ENCODE measurements at places on chromosomes 1 and 21.

DNA sequence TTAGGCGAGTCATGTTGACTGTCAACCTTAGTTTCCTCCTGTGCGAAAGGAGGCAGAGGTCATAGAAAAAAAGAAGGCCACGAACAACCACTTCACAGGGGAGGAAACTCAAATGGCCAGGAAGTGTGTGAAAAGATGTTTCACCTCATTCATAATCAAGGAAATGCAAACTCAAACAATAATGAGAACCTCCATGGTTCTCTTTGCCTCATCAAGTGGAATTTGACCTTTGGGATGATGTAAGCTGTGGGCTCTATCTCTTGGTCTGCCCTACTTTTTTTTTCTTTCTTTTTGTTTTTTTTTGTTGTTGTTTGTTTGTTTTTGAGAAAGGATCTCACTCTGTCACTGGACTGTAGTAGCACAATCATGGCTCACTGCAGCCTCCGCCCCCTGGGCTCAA lies 55.9 kb upstream of the GRHL3 start:
- no peak for DNase-seq

DNA sequence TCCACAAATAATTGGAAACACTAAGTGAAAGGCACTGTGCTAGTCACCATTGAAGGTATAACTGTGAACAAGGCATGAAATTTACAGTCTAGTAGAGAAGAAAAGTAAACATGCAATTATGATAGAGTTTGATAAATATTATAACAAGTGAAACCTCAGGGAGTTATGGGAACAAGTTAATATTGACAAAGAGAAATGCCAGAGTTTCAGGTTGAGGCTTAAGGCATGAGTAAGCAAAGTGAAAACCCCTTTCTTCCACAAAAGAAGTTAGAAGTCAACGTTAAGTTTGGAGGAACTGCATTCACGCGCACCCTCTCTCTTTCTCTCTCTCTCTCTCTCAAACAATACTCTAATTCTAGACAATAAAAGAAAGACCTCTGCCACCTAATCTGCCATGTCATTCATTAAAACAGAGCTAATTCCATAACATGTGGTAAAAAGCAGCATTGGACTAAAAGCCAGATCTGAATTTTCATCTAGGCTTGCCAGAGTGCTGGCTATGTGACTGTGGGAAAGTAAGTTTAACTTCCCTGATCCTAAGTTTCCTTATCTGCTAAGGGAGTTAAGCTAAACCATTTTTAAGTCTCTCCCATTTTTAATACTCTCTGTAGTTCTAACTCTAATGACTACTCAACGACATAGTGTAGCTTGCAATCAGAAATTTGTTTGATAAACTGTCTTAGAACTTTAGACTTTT lies 22.0 kb downstream of the SLC44A5 start:
- no peak for DNase-seq

DNA sequence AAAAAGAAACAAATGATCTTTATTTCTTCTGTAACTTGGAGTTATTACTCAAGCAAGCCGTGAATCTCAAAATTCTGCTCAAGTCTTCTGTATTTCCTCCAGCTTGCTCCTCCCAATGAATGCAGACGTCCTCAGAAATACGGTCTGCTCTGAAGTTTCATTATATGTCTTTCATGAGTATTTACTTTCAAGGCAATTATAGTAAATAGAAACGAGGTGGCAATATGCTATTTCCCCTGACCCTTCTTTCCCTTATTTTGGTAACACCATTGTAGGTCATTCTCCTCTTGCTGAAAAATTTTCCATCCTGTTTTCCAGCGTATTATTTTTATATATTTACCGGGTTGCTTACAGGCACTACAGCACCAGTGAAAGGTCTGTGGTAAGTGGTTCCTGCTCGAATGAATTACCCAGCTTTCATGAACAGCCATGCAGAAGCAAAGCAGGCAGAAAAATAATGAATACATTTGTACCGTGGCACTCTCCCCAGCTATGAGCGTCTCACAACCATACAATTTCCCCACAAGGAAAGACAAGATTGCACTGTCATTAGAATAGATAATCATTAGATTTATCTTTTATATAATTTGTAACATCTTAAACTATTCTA lies 350.9 kb upstream of the PKN2 start:
- no peak for DNase-seq

- DNase-seq: no peak
These were observed 143.0 kb downstream of the KAZN start for GRCh38 chr1:14741532-14741931.

DNA sequence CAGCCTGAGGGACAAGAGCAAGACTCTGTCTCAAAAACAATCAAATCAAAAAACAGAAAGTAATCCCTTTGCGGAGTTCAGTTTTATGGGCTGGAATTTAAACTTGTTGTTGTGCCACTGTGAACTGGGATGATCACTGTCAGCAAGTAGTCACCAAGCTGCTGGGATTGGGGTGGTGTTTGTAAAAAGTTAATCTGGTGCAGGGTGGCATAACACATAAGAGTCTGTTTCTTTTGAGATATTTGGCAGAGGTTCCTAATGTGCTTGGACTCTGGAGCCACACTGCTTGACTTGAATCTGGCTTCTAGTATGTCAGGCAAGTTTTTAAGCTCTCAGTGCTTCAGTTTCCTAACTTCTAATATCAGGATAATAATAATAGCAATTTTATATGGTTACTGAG lies 6.6 kb downstream of the CLIC4 start:
- no peak for DNase-seq

DNA sequence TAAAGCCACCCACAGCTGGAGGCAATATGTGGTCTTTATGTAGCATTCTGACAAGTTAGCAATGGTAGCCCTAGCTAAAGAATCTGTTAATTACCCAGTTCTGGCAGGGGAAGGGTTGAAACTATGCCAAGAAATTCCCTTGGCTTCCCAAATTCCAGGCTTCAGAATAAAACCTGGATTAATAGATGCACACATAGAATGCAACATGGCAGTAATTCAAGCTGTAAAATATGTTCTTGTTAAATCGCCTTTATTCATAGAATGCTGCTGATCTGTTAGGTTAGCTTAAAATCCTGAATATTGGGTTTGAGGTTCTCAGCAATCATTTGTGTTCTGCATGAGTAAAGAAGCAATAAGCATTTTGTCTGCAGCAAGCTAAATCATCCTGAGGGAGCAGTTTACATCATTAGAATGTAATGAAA lies 80.1 kb downstream of the ZNF326 start:
- no peak for DNase-seq

GRCh38 chr1:64540265-64540791 lies 70.4 kb downstream of the CACHD1 start:
- DNase-seq: no peak

GRCh38 chr1:244409701-244410100 lies 42.0 kb downstream of the ADSS2 start:
- DNase-seq: no peak

GRCh38 chr1:114272593-114272992 lies 118.9 kb upstream of the SYT6 start:
- DNase-seq: no peak

- DNase-seq: peak; percentile 39
These were observed 642 bp downstream of the HCRTR1 start for GRCh38 chr1:31617916-31618746.

DNA sequence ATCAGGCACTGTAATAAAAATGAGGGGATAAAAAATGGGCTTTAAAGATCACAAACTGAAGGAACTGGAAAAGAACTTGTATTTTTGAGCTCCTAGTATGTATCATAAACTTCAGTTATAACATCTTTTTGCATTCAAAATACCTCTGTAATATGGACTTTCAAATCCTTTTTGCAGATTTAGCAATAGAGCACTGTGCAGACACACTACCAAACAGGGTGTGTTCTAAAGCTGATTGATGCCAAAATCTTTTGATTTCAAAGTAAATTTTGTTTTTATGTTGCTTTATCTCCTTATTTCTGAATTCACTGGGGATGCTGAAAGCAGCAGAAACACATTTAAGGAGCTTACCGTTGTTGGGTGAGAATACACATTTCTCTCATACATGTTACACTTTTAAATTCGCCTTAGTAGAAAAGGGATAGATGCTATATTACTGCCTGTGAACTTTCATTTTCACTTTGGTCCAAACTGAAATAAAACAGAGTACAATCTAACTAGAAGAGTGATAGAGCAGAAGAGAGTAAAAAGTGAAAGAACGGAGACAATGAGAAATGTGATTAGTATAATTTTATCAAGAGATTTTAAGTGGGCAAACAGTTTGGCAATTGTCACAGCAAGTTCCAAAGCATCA lies 1126.6 kb downstream of the BRINP3 start:
- DNase-seq: no peak

DNA sequence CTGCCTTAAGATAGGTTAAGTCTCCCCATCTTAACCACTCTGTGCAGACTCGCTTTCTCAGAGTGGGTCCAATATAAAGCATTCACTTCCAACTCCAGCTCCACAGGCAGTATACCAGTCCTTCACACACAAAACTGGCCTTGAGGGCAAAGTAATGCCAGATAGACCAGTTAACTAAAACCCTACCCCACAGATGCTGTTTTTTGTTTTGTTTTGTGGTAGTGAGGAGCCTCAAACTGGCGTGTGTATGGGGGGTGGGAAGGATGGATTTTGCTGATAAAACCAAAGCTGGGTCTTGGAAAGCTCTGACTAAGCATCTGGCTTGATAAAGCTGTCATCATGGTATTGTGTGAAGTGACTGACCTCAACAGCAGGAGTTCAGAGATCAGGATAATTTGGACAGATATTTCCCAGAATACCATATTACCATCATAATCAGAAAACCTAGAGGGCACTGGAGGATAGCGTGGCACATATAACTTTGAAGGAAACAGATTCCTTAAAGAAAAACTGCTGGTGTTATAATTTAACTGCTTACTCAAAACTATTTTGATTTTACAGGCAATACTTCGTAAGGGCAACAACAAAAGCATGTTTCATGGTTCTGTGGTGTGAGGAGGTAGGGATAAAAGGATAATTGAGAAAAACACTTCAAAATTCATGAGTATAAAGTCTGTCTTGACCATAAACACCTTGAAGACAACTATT lies 29.6 kb upstream of the CPLANE2 start:
- DNase-seq: no peak

DNA sequence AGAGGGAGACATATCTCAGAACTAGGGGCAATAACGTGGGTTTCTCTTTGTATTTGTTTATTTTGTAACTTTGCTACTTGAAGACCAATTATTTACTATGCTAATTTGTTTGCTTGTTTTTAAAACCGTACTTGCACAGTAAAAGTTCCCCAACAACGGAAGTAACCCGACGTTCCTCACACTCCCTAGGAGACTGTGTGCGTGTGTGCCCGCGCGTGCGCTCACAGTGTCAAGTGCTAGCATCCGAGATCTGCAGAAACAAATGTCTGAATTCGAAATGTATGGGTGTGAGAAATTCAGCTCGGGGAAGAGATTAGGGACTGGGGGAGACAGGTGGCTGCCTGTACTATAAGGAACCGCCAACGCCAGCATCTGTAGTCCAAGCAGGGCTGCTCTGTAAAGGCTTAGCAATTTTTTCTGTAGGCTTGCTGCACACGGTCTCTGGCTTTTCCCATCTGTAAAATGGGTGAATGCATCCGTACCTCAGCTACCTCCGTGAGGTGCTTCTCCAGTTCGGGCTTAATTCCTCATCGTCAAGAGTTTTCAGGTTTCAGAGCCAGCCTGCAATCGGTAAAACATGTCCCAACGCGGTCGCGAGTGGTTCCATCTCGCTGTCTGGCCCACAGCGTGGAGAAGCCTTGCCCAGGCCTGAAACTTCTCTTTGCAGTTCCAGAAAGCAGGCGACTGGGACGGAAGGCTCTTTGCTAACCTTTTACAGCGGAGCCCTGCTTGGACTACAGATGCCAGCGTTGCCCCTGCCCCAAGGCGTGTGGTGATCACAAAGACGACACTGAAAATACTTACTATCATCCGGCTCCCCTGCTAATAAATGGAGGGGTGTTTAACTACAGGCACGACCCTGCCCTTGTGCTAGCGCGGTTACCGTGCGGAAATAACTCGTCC lies 1.3 kb upstream of the OLIG2 start:
- no peak for DNase-seq

- no peak for DNase-seq
These were observed 30.0 kb downstream of the IARS2 start for GRCh38 chr1:220123889-220124288.

DNA sequence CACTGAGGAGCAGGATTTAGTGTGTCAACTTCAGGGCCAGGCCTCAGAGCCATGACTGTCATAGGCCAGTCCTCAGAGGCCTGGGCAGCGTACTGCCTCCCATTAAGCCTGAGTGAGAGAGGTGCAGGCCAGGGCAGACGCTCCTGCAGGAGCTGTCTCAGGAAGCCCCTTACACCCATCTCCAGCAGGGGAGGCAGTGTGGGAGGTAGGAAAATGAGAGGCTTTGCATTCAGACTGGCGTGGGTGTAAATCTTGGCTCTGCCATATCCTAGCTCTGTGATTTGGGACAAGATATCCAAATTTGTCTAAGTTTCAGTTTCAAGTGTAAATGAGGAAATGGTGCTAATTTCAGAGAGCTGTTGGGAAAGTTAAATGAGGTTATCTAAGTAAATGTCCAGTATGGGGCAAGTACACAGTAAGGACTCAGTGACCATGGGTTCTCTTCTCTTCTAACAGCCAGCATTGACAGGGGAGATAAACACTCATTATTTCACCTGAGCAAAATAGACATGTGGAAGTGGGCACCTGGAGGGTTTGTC lies 184.1 kb downstream of the ZSCAN20 start:
- DNase-seq: no peak

DNA sequence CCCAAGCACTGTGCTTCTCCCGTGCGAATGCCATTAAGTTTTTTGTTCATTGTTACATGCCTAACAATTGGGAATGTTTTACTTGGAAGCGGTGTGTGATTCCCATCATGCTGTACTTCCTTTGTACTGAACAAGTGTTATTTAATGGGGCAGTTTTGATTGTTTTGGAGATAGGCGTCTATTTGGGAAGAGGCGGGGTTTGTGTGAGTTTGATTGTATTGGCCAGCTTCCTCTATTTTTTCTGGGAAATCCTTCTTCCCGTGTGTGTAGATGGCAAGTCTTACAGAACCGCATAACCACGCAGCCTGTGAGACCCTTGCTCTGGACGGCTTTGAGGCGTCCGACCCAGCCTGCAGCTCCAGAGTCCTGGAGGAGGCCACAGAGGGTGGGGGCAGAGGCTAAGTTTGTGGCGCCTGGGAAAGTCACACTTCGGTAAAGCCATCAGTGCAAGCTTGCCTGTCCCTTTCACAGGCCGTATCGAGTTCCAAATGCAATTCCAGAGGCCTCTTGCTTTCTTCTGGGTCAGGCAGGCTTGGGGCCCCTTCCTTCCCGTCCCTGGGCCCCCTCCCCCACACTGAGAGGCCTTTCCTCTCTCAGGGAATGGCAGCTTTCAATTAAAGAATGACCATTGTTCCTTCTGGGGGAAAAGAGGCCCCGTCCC lies 210.3 kb downstream of the TOMM20 start:
- DNase-seq: no peak

GRCh38 chr1:5464366-5464765 lies 527.9 kb downstream of the NPHP4 start:
- no peak for DNase-seq

GRCh38 chr1:62274496-62275485 lies 44.4 kb downstream of the KANK4 start:
- no peak for DNase-seq

GRCh38 chr1:71170925-71171324 lies 90.1 kb upstream of the ZRANB2 start:
- DNase-seq: no peak
